ENCODE measurements at places on chromosomes 16 and 17.

DNA sequence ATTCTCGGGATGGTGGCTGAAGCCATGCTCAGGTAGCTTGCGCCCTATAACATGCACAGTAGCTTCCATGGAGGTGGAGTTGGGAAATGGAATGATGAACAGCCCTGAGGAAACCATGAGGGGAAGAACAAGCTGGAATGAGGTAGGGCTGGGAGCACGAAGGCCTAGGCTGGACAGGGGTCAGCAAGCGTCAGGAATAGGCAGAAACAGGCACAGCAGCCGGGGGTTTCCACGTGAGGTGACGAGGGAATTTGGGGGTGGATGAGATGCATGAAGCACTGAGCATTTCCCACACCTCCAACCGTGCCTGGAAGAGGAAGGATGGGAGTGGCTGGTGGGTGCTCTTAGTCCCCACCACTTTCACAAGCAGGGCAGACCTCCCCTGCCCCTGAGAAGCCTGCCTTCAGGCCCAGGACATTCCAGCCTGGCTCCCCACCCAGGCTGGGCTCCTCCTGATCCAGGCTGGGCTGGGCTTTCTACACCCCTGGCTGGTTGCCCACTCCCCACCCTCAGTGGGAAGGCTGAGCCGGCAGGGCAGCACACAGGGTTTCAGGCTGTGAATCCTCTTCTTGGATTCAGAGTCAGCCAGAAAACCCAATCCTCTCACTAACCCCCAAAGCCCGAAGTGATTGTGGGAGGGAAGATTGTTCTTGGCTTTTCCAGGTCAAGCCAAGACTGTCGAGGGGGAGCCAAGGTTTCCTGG, 21.9 kb downstream of the PLEKHG4 start:
- DNase-seq = no peak

- DNase-seq = no peak
Observed at GRCh38 chr16:64933885-64934284, 188.0 kb downstream of the CDH11 start.

DNA sequence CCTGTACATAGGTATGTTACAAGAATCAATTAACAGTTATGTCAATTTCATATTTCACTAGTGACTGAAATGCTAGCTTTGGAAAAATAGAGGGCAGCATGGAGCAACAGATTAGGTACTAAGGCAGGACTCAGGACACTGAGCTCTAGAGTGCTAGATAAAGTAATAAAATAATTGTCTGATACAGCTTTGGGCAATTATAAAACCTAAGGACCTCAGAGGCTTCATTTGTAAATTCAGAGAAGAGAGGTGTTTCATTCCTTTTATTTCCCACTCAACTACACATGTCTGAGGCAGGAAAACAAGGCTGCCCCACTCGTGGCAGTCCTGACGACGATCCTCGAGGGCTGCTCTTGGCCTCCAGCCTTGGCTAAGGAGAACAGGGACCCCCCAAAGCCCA, 81.5 kb downstream of the CA4 start:
- no peak for DNase-seq

DNA sequence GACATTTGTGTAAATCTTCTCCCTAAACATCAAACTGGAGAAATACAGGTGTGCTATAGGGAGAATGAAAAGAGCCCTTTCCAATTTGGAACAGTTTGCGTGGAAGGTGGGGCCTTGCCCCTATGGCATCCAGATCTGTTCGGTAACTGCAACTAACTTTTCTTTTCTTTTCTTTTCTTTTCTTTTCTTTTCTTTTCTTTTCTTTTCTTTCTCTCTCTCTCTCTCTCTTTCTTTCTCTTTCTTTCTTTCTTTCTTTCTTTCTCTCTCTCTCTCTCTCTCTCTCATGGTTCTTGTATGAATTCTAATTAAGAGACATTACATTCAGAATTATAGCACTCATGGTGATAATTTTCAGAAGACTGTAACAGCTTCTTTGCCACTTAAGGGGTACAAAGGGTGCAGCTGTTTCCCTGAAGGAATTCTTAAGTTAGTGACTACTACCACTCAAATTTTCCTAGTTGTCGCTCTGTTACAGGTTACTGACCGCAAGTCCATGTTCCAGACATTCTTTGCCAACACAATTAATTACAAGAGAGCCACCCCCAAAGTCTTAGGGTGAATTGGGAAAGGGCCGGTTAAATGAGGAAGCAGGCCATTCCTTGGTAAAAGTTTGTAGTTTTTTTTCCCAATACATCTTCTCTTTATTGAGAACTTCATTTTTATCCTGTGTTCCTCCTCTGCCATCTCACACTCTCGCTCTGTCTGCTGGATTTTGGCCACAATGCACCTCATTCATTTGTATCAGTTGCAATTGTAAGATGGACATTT, 69.8 kb downstream of the KSR1 start:
- no peak for DNase-seq

- DNase-seq = no peak
Observed at GRCh38 chr17:62030264-62030663, 34.8 kb downstream of the MED13 start.

DNA sequence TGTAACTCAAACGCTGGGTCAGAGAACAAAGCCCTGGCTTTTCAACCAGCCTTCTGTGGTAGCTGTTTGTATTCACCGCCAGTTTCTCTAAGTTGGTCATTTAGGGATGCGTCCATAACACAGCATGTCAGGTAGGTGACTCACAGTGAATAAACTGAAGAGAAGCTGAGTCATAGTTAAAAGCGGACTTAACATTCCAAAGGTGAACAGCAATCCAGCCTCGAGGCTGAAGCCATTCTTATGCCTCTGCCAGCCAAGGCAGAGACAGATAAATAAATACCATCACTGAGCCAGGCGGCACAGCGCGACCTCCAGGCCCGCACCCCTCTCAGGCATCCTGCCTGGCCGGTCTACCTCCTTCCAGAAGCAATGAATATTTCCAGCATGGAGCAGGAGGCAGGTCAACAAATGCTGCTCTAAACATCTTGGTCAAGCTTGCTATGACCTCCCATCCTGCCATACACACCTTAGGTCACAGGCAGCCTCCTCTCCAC, 12.4 kb upstream of the CACNG4 start:
- DNase-seq = no peak

GRCh38 chr17:1767358-1767757, 5.5 kb downstream of the SERPINF1 start:
- no peak for DNase-seq

DNA sequence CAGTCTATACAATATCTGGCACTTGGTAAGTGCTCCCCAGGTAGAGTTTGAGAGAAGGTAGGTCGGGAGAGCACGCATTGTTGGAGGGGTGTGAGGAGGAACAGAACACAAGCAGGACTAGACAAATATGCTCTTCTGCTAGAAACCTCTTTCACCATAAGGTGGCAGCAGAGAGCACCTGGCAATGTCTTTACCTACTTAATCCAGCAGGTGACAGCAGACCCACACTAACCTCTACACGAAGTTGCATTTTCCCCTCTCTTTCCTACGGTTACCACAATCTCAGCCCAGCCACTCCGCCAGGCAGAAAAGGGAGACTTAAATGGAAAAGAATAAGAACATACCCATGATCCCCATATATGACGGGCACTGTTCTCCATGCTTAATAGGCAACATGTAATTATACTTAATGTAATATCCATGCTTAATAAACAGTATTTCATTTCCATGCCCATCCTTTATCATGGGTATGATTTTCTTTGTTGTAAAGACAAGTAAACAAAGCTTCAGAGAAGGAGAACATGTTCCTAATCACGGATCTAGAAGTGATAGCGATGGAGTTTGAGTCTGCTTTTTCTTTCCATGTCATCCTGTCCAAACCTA, 55.1 kb upstream of the CCL2 start:
- DNase-seq = peak; percentile 79

DNA sequence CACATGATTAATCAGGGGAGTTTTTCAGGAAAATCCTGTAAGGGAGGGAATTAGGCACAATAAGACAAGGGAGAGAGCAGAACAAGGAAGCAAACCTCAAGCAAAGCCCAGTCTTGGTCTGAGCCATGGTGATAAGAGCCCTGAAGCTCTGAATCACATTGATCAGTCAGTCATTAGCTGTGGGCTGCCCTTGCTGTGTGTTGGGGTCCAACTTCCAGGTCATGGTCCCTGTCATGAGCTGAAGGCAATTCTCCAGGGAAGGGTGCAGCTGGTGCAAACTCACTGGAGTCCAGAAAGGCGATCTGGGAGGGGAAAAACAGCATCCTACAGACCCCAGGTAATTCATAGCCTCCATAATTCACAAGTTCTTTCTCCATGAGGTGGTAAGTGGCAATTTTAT, 89.9 kb downstream of the CYLD start:
- DNase-seq = no peak

- DNase-seq = no peak
Observed at GRCh38 chr17:59669411-59669810, 37.8 kb downstream of the PTRH2 start.

DNA sequence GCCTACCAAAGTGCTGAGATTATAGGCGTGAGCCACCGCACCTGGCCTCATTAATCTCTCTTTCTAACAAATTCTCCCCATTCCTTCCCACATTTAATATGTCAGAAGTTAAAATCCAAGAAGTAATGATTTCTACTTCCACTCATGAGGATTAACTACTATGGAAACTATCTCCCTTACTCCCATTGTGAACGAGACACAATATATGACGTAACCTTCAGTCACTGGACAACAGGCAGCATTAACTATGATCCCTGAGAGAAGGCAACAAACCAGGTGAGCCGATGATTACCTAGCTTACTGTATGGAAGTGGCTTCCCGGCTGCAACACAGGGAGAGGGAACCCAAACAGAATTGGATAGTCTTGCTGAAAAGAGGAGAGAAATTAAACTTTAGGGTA, 20.0 kb downstream of the GLG1 start:
- DNase-seq = no peak
